NCI-H187 (cell line): ENCODE measurements at places on chromosomes 5 and 9.

DNA sequence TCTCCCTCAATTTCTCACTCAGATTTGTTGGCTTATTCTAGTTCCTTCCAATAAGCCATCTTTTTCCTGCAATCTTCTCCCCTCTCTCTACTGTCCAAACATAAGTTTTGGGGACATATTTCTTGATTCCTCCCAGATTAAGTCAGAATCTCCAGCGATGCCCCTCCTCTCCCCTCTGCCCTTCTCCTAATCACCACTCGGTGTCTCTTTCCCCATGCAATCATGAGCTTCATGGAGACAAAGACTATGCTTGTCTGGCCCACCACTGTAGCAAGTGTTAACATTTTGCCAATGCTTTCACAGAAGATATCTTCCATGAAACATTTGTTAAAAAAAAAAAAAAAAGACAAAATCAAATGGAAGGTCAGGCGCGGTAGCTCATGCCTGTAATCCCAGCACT lies 42.4 kb downstream of the PDE6A start:
- DNase-seq = no peak

- DNase-seq = no peak
Measured at GRCh38 chr5:72145348-72145747, 38.1 kb downstream of the MAP1B start.

- no peak for DNase-seq
Measured at GRCh38 chr5:150438873-150439546, 10.5 kb downstream of the RPS14 start.

DNA sequence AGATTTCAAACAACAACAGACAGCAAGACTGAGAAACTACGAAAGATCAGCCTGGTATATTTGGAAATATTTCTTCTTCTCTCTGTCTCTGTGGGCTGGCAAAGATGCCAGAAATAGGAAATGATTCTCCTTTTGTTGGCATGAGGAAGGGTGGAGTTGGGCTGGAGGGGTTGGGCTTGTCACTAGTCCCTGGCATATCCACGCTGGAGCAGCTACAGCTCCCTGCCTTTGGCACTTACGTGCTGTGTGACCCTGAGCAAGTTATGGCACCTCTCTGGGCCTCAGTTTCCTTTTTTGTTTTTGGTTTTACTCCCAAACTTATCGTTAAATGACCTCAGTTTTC lies 354 bp upstream of the KCNMB1 start:
- no peak for DNase-seq

DNA sequence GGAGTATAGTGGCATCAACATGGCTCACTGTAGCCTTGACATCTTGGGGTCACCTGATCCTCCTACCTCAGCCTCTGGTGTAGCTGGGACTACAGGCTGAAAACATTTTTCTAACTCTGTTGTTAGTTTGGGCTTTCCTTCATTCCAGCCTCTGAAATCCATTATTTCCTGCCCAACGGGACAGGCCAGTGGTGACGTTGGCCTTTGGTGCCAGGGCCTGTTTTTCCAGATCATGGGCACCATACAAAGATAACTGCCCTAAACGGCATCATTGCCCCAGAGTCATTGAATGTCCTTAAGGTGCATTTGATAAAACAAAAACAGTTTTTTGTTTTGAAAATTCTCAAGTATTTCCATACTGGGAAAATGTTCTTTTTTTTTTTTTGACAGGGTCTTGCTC lies 32.1 kb downstream of the PIK3R1 start:
- no peak for DNase-seq

DNA sequence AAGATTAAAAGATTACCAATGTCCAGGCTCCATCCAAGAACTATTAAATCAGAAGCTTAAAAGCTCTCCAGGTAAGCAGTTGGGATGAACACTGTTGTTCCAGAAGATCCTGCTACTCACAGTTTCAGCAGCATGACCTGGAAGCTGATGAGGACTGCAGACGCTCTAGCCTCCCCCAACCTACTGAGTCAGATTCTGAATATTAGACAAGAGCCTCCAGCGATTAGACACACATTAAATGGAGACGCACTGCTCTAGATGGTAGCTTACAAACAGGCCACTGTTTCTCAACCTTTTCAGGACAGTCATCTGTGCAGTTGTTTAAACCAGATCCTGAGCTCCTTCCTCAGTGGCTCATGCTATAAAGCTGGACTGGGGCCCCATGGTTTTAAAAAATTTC lies 54.3 kb downstream of the MTMR12 start:
- no peak for DNase-seq

DNA sequence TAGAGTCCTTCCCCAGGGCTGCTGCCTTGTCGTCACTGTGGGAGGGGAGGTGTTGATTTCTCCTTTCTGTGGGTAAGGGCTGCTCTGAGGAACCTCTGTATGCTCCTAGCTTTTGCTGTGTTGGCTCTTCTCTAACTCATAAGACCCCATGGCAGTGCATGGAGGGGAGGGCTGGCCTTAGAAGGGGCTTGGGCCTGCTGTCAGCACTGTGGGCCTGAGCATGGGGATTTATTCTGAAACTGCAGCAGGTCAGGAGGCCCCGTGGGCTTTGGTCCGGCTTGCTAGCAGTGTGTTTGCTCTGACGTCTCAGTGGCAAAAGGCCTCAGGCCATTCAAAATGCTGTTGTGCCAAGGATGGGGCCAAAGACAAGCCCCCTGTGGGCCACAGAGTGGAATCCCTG lies 6.8 kb downstream of the FGF18 start:
- DNase-seq = no peak

DNA sequence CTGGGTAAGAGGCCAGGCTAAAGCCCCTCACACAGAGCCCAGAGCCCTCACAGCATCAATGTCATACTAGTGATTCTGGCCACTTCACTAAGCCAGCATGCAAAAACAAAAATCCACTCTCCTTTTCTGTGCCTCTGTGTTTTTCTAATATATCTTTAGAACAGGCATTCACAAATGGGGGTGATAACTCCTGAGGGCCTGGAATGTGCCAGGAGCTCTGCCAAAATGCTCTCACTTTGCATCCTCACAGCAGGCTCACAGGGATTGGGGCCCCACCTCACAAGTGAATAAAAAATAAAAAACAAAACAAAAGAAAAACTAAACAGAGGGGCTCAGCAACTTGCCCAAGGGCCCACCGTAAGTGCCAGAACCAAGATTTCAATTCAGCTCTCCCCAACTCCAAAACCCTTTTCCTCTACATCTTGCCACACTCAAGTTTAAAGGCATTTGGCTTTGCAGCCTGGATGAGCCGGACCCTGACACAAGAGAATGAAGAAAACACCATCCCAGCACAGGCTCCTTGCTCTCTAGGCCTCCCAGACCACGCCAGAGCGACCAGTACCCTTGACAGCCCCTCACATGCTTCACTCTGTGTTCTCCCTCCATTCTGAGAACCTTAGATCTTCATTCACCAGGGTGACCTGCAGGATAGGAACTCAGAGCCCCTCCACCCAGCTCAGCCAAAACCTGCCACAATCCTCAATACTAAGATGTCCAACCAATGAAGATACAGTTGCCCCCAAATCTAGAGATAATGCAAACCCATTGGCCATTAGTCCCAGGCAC lies 51.3 kb downstream of the SAXO1 start:
- no peak for DNase-seq

- no peak for DNase-seq
Measured at GRCh38 chr5:103291606-103292005, 33.0 kb downstream of the MACIR start.

DNA sequence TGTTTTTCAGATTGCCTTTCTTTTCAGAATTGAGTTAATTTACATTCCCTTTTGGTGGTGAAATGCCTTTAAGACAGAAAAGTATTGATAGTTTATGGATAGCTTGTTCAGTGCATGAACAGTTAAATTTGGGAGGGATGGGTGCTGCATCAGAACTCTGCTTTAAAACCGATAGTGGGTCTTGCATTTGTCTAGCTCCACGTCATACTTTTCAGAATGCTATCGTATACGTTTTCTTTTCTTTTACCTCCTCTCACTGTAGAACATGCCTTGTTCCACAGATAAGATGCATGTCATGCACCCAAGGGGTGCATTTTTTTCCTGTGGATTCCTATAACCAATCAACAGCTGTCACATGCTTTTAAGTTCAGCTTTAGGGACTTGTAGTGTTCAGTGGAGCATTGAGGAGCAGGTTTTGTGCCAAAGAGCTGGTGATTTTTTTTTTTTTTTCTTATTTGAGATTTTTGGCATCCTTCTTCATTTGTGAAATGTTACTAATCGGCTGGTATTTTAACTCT lies 2.3 kb downstream of the SLC44A1 start:
- no peak for DNase-seq

- no peak for DNase-seq
Measured at GRCh38 chr9:93132946-93133680, 938 bp downstream of the NINJ1 start.

GRCh38 chr9:125146247-125146646 lies 2.9 kb upstream of the SCAI start:
- DNase-seq = no peak

DNA sequence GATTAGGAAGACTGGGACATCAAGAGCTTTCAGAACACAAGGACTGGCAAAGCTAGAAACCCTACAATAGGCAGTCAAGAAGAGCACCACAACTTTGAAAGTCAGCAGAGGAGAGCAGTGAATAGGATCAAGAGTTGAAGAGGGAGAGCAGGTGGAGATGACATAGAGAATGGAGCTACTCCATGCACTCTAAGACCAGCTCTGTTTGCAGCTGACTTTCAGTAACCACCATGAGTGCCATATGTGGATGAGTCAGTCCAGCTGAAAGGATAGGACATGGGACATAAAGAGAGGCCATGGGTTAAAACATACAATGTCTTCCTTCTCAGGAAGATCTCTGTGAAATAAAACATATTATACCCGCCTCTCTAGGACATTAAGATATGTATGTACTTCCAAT lies 289.1 kb upstream of the KLF4 start:
- DNase-seq = no peak
